K562 (cell line): ENCODE measurements at places on chromosomes 11 and 22. TPM values are rescaled to one million over a fixed set of nuclear protein-coding genes. Genes with fewer than 3 reads are reported as not detected.

Gene CABP4
- not detected in 2 replicates for total RNA-seq

Gene ANO1
- total RNA-seq, result 0.13 TPM in 1 of 2 replicates, not detected in the other

Gene SMIM35
- not detected in 2 replicates for total RNA-seq

- no peak for DNase-seq
Observed at GRCh38 chr22:46001426-46002106, 24.6 kb upstream of the WNT7B start.

- DNase-seq, result peak; percentile 30
Observed at GRCh38 chr11:44066732-44067141, 667 bp downstream of the ACCS start.

DNA sequence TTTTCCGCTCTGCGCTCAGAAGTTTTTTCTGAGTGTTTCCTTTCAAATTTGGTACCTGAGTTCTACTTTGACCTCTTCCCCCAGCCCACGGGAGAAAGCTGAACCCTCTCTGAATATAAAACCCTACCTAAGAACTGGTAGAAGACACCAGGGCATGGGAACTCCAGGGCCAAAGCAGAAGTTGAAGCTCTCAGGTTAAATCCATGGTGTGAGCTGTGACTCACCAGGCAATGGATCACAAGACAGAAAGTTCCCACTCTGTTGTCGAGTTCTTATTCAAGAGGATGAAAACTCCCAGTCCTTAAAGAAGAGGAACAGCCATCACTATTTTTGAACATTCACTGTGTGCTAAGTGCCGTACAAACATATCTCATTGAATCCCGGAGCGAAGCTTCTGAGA is 8.9 kb downstream of the TMEM218 start:
- DNase-seq, result no peak

DNA sequence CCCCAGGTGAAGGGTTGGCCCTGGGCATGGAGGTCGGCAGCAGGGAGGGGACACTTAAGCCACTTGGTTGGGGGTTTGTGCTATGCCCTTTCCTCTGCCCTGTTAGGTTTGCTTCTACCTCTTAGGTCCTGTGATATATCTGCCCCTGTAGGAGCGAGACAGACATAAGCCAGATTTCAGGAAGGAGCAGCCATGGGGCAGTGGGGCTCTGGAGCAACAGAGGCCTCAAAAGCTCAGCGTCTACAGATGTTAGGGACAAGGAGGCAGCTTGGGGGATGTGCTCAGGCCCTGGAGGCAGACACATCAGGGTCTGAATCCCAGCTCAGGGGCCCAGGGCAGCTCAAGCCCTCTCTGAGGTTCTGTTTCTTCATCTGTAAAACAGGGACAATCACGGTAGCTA is 27.2 kb upstream of the KCNQ1OT1 start:
- no peak for DNase-seq

Gene AP2A2
- total RNA-seq, result 26.2 and 33.3 TPM in 2 replicates

GRCh38 chr11:119222308-119222707 is 16.2 kb downstream of the CBL start:
- DNase-seq, result no peak

Gene TUB
- total RNA-seq, result not detected in 2 replicates

DNA sequence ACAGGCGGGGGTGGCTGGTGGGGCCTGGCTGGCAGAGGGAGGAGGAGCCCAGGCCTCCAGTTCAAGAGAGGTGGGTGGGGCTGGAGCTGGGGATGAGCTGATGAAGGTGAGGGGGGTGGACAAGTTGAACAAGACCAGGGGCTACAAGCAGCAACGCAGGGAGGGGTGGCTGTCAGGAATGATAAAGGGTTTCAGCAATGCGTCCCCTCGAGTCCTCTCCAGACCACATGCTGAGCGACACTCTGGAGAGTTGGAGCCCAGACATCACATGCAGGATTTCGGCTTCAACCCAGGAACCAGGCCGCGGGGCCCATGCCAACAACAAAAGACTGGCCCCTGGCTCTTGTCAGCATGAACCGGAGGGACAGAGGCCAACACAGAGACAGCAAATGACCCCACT is 480.3 kb downstream of the BRD1 start:
- no peak for DNase-seq

DNA sequence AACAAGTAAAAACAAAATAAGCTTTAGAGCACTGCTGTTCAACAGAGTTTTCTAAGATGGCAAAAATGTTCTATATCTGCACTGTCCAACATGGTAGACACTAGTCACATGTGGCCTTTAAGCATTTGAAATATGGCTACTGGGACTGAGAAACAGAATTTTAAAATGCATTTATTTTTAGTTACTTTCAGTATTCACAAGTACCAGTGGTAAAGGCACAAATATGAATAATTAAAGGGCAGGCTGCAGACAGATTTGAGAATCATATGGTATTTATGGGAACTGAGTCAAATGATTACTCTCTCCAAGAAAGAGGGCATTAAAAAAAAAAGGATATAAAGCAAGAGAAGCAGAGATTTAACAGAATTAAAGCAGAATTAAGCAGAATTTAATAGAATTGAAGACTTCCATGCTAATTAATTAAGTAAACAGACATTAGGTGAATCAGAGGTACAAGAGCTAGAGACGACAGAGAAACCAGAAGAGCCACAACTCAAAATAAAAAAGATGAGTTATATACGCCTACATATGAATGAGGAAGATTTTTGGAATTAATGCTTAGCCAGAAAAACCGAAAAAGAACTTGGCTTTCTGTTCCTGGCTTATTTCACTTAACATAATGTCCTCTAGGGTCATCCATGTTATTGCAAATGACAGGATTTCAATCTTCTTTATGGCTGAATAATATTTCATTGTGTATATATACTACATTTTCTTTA is 160.4 kb downstream of the ATG16L2 start:
- no peak for DNase-seq

- no peak for DNase-seq
Observed at GRCh38 chr11:526192-526591, 9.2 kb downstream of the HRAS start.

DNA sequence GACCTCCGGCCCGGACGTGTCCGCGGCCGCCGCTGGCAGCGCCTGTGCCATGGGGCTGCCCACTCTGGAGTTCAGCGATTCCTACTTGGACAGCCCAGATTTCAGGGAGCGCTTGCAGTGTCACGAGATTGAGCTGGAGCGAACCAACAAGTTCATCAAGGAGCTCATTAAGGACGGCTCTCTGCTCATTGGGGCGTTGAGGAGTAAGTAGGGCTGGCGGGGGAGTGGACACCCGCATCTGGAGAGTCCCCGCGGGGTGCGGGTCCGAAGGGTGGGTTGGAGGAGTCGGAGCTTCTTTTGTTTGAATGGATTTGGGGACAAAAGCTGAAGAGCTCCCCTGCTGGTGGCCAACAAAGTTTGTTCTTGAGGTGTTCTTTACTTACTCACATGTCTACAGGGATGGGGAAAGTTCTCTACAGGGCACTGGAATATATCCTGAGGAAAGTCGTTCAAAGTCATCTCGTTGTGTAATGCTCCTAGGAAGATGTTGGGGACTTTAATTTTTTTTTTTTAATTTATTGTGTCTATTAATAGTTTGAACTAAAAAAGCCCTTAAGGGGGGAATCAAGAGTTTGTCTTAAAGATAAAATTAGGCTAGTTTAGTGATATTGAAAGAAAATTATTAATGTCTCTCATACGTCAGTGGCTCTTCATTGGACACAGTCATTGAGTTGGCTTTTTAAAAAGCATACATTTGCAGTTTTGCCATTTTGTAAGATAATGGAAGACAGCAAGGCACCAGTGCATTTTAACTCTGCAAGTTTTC is 725 bp downstream of the ARHGAP42 start:
- peak; percentile 53 for DNase-seq

Gene TMEM121B
- 0.07 TPM in 2 replicates for total RNA-seq

Gene NFAM1
- total RNA-seq, result 0.02 and 0.18 TPM in 2 replicates

Gene TEX54
- not detected in 2 replicates for total RNA-seq

DNA sequence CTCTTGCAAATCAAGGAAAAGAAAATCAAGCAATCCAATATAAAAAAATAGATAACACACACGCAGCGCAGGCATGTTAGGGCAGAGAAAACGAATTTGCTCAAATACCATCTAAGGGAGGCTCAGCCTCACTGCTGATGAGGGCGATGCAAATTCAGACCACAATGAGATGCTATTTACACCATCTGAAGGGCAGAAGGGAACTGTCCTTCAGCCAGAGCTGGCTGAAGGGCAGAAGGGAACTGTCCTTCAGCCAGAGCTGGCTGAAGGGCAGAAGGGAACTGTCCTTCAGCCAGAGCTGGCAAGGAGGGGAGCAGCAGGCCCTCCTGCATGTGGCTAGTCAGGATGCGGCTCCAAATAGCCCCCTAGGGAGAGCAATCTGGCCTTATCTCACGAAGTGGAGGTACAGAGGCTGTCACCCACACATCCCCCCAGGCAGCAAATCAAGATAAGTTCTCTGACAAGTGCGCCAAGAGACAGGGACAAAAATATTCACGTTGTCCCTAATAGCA is 7.6 kb upstream of the SLC39A13 start:
- peak; percentile 40 for DNase-seq

Gene PTPN5
- total RNA-seq, result not detected in 2 replicates

DNA sequence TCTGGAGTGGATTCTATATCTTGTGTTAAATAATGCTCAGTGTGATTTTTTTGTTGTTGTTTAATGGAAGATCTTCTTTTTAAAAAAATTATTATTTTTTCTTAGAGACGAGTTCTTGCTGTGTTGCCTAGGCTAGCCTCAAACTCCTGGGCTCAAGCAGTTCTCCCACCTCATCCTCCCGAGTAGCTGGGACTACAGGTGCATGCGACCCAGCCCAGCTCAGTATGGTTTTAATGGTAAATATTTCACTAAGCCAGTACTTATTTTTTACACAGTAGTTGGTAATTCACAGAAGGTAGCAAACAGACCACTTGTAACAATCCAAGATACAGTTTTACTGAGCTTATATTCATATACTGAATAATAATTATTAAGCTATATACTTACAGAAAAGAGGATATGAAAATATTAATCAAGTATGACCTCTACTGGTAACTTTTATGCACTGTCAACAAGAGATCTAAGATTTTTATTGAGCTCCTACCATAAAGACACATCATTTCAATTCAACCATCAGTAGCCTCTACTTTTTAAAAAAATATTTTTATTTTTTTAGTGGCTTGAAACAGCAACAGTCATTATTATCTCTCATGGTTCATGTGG is 6.1 kb upstream of the CD59 start:
- DNase-seq, result no peak

GRCh38 chr11:134200688-134201087 is 23.1 kb downstream of the NCAPD3 start:
- DNase-seq, result no peak

GRCh38 chr11:23138761-23139160 is 278.5 kb upstream of the CCDC179 start:
- no peak for DNase-seq
